ENCODE measurements at places on chromosomes 1 and 21.

- no peak overlapping the region for H3K27ac ChIP-seq
- DNase-seq: no peak
- no peaks in the 10 kb centered on the region for H3K27me3 ChIP-seq
- H3K36me3 ChIP-seq: no peaks in the 10 kb centered on the region
- H3K4me3 ChIP-seq: no peak overlapping the region
Measured at GRCh38 chr1:221159608-221160007, 280.4 kb downstream of the HLX start.

DNA sequence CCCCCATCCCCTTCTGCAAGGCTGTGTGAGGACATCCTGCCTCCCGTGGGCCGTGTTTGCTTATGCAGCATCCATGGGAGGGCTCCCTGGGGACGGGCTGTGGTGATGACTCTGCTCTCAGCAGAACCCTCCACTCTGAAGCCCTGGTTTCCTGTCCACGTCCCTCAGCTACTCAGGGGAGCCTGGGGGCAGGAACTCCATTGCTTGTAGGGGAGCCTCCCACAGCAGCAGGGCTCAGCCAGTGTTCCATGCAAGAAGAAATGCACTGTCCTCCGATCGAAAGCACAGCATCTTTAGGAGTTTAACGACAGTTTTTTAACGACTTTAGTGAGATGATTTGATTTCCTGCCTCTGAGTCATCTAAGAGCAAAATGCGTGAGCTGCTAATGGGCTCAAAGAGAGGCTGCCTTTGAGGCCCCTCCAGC is 8.3 kb upstream of the KCNAB2 start:
- H3K4me1 ChIP-seq: no peaks in the 10 kb centered on the region
- peak overlapping the region; percentile 18 for H3K27ac ChIP-seq
- H3K4me3 ChIP-seq: no peak overlapping the region
- H3K36me3 ChIP-seq: peaks cover 69% of the 10 kb centered on the region
- no peaks in the 10 kb centered on the region for H3K27me3 ChIP-seq

DNA sequence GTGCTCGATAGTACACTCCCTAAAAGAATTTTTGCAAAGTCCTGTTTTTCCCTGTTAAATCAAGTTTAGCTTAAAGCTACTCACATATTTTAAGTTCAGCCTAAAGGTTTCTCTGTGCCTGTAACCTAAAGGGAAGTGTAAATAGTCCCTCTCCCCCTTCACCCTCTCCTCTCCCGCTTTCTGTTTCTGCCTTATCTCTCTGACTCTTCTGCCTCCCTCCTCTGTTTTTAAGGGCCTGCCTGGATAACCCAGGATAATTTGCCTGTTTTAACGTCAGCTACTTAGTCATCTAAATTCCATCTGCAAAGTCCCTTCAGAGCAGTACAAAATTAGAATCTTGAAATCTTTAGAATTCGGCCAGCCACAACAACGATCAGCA is 92.6 kb downstream of the NID1 start:
- no peaks in the 10 kb centered on the region for H3K36me3 ChIP-seq
- peaks cover 31% of the 10 kb centered on the region for H3K4me1 ChIP-seq
- peak; percentile 55 for DNase-seq
- H3K4me3 ChIP-seq: peak overlapping the region; percentile 17
- H3K27ac ChIP-seq: peak overlapping the region; percentile 95

DNA sequence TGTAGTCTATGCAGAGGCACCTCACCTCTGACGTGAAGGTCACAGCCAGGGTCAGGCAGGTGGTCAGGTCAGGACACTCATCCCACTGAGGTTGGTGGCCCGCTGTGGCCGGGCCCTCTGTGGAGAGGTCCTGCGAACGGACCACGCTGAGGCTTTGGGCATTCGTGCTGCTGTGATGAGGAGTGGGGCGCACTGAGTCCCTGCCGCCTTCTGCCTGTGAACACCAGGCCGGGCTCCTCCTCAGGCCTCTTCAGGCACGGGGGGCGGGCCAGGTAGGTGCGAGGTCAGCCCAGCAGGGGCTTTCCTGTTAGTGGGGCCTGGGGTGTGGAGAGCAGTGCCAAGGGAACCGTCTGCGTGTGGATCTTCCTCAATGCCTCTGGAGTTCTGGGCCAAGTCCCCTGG is 39.0 kb downstream of the COQ8A start:
- H3K27ac ChIP-seq: no peak overlapping the region
- no peak overlapping the region for H3K4me3 ChIP-seq
- H3K4me1 ChIP-seq: no peaks in the 10 kb centered on the region
- no peaks in the 10 kb centered on the region for H3K27me3 ChIP-seq

- H3K4me1 ChIP-seq: no peaks in the 10 kb centered on the region
- H3K27me3 ChIP-seq: no peaks in the 10 kb centered on the region
- H3K27ac ChIP-seq: no peak overlapping the region
- H3K36me3 ChIP-seq: no peaks in the 10 kb centered on the region
- no peak for DNase-seq
Measured at GRCh38 chr21:19343711-19344110, 940.1 kb upstream of the TMPRSS15 start.

DNA sequence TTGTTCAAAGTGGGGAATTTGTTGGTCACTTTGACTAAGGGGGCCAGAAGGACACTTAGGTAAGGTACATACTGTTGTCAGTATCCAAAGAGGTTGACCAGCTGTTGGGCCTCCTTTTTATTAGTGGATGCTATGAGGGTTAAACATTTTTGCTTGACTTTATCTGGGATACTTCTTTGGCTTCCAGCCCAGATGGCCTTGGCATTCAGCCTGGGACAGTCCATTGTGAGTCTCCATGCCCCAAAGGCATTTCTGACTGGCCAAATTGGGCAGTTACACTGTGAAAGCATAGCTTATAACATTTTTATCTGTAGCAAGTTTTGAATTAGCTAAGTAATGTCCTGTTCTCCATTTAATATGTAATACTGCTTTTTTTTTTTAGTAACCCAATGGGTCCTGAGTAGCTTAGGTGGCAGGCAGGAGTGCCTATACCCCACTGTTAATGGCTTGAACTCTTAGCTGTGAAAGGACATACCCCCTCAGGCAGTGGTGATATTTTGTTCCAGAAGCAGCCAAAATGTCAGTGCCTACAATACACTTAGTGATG is 35.4 kb upstream of the CD1D start:
- peaks cover 37% of the 10 kb centered on the region for H3K4me1 ChIP-seq
- H3K4me3 ChIP-seq: no peak overlapping the region
- no peaks in the 10 kb centered on the region for H3K27me3 ChIP-seq
- no peak overlapping the region for H3K27ac ChIP-seq
- no peaks in the 10 kb centered on the region for H3K36me3 ChIP-seq
- no peak for DNase-seq

DNA sequence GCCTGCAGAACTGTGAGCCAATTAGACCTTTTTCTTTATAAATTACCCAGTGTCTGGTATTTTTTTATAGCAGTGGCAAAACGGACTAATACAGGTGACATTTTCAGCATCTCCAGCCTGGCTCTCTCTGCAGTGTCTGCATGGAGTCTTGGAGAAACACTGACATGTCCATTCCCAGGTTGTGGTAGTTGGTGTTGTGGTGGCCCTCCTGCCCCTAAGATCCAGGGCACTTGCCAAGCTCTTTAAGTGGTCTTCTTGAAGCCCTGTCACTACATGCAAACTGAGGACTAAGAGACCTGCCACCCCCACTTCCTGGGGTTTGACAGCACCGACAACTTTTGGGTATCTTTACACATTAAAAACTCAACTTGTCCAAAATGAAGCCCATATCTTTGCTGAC is 419.4 kb downstream of the NPHP4 start:
- H3K27ac ChIP-seq: no peak overlapping the region
- no peaks in the 10 kb centered on the region for H3K4me1 ChIP-seq
- no peak overlapping the region for H3K4me3 ChIP-seq
- H3K36me3 ChIP-seq: no peaks in the 10 kb centered on the region
